ENCODE measurements at places on chromosomes 3 and 15.

GRCh38 chr3:87033205-87033604 is 42.3 kb upstream of the VGLL3 start:
- no peak for DNase-seq

GRCh38 chr3:153173758-153174516 is 11.9 kb downstream of the RAP2B start:
- DNase-seq, result no peak

- no peak for DNase-seq
Measured at GRCh38 chr3:191682961-191683360, 222.0 kb downstream of the PYDC2 start.

GRCh38 chr3:69079269-69080159 is 651 bp downstream of the UBA3 start:
- DNase-seq, result no peak

DNA sequence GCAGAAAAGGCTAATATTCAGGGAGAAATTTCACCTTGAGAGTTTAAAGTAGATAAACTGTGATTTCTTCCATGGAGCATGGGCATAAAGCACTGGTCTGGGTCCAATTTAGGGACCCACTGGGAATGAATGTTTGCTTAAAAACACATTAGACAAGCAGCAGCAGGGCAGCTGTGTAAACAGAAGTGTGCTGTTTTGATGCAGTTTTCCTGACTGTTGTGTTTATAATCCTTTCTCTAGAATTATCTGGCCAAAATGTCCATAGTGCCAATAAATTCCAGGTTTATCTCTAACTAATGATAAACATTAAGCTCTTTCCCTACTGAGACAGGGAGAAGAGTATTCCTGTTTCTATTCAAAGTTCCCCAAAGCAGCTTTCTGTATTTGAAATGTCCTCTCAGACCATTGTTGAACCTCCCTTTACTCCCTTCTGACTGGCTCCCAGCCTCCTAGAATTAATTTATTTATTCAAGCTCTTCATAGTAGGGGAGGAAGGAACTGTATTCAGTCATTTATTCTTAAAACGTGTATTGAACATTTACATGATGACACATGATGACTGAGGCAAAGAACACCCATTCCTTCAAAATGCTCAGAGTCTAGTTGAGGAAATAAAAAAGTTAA is 7.0 kb upstream of the TM4SF18 start:
- no peak for DNase-seq

- no peak for DNase-seq
Measured at GRCh38 chr3:248864-249520, 52.4 kb downstream of the CHL1 start.

GRCh38 chr15:73454096-73454495 is 11.1 kb downstream of the REC114 start:
- DNase-seq, result no peak
